Fibroblast of upper back skin (primary cell): ENCODE measurements at places on chromosomes 12 and 14.
A peak's percentile ranks its signal among the peaks of the same experiment; 100 is the strongest.

DNA sequence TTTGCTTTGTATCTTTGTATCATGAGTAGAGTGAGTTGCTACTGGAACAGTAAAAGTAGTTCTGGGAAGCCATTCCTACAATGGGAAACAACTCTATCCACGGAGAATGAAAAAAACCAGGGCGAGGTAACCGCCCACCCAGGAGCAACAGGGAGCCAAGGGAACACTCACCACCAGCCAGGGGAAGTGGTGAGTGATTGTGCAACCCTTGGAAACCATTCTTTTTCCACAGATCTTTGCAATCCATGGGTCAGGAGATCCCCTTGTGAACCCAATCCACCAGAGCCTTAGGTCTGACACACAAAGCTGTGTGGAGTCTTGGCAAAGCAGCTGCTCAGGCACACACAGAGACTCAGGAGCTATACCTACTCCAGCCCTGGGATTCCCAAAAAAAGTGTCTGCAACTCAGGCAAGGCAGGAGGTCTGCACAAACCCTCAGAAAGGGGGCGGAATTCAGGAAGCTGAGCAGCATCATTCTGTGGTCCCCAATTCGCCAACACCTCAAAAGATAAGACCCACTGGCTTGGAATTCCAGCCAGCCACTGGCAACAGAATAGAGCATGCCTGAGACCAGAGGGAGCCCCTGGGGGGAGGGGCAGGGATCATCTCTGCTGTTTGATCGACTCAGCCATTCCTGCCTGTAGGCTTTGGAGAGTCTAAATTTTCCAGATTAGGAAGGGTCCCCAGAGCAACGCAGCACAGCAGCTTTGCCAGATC is 52.1 kb upstream of the PPFIA2 start:
- DNase-seq, result peak; percentile 59

GRCh38 chr12:62282057-62282774 is 22.0 kb downstream of the USP15 start:
- DNase-seq, result peak; percentile 57

GRCh38 chr12:12592930-12593329 is 18.7 kb upstream of the CREBL2 start:
- DNase-seq, result peak; percentile 63

- DNase-seq, result no peak
Observed at GRCh38 chr14:88599326-88599725, 36.5 kb downstream of the ZC3H14 start.

- peak; percentile 34 for DNase-seq
Observed at GRCh38 chr12:14834509-14834908, 8.8 kb downstream of the ART4 start.
